Kasumi-1 (cell line): ENCODE measurements at places on chromosomes 3 and 15.

DNA sequence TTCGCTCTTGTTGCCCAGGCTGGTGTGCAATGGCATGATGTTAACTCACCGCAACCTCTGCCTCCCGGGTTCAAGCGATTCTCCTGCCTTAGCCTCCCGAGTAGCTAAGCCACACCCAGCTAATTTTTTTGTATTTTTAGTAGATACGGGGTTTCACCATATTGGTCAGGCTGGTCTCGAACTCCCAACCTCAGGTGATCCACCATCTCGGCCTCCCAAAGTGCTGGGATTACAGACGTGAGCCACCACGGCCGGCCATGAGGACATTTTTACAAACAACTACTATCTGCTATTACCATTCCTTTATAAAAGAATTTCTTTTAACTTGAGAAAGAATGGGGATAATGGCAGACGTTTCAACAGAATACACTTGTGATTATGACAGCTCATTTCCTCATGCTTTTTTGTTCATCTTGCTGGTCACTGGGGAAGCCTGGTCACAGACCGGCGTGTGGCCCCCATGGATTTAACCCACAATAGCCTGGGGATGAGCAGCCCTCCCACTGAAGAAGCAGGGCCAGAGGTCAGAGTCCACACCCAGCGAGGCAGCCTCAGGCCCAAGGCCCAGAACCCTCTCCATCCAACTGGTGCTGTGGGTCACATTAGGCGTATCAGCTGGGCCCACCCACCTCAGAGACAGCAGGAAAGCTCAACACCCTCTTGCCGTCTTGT, 112.0 kb downstream of the LIPC start:
- DNase-seq: no peak

GRCh38 chr3:108820586-108820985, 2.0 kb upstream of the TRAT1 start:
- no peak for DNase-seq

- DNase-seq: peak; percentile 85
Measured at GRCh38 chr3:123028233-123028828, 768 bp upstream of the SEMA5B start.

DNA sequence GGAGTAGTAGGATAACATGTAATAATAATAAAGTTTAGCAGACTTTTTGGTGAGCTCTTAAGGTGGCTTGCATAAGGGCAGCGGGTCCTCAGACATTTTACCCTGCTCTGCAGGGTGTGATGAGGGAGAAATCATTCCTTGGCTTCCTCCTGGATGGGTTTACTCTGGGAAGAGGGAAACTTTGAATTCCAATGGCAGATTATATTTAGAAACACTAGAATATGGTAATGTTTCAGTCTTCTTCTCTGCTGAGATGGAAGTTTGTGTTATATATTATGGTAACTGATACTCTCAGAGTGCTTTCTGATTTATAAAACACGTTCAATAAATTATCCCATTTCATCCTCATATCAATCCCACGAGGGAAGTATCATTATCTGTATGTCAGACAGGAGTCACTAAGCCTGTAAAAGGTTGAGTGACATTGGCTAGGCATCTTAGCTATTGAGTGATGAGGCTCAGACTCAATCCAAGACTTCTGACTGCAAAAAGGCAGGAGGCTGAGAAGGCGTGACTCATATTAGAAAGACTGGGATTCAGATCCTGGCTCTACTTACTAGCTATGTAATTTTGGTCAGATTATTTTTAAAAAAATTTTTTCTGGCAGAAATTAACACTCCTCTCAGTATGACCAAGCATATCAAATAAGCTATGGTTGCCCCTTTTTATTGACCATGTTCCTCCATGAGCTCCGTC, 19.3 kb downstream of the PDIA5 start:
- DNase-seq: no peak

- DNase-seq: no peak
Measured at GRCh38 chr15:57614241-57614640, 22.5 kb downstream of the MYZAP start.
